ENCODE measurements at places on chromosomes 6 and 20.

GRCh38 chr6:3209114-3210023, 18.1 kb downstream of the TUBB2B start:
- peak; percentile 98 for DNase-seq

DNA sequence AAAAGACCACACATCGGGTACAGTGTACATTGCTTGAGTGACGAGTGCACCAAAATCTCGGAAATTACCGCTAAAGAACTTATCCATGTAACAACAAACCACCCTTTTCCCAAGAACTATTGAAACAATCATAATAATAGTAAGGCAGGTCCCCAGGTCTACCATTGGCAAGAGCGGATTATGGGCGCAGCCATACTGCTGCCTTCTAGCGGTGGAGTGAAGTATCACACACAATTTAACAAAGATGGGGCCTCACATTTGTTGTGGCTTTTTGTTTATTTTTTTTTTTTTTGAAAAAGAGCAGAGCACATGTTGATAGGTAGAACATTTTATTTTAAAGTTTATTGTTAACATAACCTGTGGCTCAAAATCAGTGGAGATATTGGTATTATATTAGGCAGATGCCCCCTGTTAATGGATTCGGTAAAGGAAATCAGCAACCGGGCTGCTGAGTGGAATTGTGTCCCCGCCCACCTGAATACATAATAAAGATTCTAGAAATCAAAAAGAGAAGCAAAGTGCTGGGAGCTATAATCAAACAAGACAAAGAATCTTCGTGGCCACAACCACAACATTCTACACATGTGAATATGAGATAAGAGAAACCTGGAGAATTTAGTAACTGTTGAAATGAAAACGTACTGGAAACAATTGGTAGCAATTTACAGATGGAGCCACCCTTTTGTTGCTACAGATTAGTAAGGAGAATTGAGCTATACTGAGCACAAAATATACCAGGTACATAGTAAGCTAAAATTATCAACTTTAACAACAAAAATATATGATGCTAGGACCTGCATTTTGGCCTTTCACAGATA, 94.2 kb upstream of the EXOC2 start:
- peak; percentile 7 for DNase-seq

- peak; percentile 42 for DNase-seq
Observed at GRCh38 chr6:46090115-46091079, 39.4 kb upstream of the ENPP4 start.

DNA sequence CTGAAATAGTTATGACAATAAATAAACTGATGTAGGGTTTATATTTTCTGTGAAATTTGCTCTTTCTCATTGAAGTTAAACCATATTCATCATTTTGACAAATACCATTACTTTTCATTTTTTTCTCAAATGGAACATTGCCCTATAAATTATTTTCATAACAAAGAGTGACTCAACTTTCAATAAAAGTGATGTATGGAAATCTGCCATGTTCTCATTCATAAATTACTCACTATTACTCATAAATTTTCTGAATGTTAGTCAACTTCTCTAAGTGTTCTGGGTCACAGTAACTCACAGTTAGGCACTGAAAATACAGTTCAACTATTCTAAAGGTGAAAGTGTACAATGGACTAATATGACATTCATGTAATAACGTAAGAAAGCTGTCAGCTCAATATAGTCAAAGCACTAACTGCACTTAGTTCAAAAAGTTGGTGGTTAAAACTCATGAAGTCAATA, 19.0 kb upstream of the STX11 start:
- DNase-seq = peak; percentile 17

DNA sequence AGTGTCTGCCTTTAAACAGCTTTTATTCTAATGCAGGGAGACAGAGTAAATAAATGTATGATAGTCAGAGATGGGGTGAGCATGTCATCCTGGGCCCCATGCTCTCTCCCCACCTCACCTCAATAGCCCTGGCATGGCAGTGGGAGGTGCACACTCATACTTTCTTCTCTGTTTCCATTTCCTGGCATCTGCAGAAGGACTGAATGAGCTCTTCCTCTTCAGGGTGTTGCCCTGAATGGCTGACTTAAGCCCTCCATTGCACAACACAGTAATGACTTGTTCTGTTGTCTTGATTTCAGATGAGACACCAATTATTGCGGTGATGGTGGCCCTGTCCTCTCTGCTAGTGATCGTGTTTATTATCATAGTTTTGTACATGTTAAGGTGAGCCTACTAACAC, 57.0 kb upstream of the GNRH2 start:
- DNase-seq = peak; percentile 68

- no peak for DNase-seq
Observed at GRCh38 chr20:16596991-16597390, 23.7 kb upstream of the KIF16B start.

- peak; percentile 2 for DNase-seq
Observed at GRCh38 chr6:117919775-117920729, 13.0 kb downstream of the SLC35F1 start.

DNA sequence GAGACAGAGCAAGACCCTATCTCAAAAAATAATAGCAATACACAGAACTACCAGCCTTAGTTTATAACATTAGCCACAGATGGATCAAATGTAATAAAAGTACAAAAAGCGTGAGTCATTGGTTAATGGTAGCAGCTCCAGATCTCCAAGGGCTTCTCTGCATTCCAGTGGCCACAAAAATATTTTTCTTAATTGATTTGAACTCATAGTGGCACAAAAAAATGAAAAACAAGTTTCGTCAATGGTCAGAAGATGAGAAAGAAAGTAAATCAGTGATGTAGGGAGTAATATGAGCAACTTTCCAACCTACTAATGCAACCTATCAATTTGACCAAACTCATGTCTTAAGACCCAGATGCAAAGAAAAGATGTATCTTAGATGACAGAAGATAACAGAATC, 79.6 kb downstream of the CEP57L1 start:
- peak; percentile 27 for DNase-seq

- no peak for DNase-seq
Observed at GRCh38 chr6:93801101-93801847, 381.9 kb upstream of the EPHA7 start.

GRCh38 chr6:133804265-133804664, 84.6 kb upstream of the TCF21 start:
- peak; percentile 84 for DNase-seq

GRCh38 chr6:121354764-121355163, 20.5 kb upstream of the TBC1D32 start:
- DNase-seq = no peak

- peak; percentile 21 for DNase-seq
Observed at GRCh38 chr6:37187321-37188022, 17.5 kb downstream of the PIM1 start.

DNA sequence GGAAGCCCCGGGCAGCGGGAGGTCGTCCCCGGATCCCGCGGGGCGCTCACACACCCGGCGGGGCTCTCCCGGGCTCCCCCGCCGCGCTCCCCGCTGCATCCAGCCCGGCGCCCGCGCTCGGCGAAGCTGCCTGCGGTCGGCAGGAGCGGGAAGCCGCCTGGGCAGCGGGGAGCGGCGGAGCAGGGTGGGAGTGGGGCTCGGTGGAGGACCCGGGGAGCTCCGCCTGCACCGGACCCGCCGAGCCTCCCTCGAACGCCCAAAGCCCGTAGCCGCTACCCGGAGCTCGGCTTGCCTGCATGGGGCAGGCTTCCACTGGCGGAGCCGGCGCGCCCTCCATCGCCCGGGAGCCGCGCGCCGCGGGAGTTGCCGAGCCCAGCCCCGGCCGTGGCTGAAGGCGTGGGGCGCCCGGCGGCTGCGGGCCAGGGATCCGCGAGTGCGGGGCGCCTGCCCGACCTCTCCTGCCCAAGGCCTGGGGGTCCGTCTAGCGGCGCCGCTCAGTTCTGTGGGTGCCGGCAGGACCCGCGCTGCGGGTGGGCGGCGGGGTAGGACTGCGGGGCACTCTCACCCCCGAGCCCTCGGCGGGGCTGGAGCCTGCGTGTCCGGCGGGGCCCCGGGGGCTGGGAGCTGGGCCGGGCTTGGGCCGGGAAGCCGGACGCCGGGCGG, 671 bp downstream of the CDH4 start:
- DNase-seq = peak; percentile 27

GRCh38 chr6:124260337-124260736, 456.7 kb downstream of the NKAIN2 start:
- DNase-seq = no peak

GRCh38 chr6:161374971-161375873, 101.4 kb upstream of the AGPAT4 start:
- no peak for DNase-seq

GRCh38 chr20:61356196-61356595, 104.1 kb downstream of the CDH4 start:
- no peak for DNase-seq

DNA sequence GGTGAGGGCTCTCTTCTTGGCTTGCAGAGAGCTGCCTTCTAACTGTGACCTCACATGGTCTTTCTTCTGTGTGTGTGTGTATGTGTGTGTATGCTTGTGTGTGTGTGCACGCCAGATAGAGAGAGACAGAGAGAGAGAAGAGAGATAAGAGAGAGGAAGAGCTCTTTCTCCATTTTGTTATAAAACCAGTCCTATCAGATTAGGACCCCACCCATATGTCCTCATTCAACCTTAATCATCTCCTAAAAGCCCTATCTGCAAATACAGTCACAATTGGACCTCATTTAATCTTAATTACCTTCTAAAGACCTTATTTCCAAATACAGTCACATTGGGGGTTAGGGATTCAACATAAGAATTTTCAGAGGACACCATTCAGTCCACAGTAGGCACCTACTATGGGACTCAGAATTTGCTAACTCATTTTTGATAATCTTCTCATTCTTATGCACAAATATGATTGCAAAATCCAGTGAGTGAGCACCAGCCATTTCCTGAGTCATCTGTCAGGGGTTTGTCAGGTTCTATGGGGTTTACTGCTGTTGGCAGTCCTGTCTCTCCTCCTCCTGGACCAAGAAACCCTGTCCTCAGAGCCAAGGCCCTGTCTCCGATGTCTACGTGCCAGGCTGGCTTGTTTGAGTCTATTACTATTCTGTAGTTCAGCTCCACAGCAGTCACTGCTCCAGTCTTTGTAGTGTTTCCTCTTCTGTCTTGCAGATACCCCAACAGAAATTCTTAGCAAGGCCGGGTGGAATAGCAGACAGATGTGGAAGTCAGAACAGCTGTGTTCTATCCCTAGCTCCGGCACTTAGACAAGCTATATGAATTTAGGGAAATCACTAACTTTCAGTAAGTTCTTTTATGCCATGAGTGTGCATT, 59.0 kb upstream of the FAM184A start:
- peak; percentile 85 for DNase-seq

GRCh38 chr20:53034899-53035298, 62.7 kb downstream of the TSHZ2 start:
- DNase-seq = no peak

DNA sequence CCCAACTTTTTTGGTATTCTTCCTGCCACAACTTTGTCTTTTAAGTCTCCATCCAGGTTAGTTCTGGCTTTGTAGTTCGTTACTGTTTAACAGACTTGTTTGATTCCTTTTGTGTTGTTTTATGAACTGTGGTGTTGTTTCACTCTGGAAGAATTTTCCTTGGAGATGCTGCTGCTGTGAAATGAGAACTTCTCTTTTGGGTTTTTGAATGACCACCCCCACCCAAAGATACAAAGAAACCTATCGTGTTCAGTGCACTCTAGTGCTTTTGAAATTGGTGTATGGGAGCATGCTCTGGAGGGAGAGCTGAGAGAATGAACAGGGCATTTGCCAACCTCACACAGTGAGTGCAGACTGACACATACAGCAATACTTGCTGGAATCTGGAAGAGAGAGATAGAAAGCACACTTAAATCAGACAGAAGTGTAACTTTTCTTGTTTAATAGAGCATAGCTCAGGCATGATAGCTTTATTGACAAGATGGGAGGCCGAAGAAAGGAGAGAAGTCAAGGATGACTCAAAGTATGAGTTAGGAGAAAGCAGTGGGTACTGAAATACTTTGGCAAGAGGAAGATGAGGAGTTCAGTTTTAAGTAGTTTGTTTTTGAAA, 293.1 kb downstream of the SOX4 start:
- DNase-seq = peak; percentile 67

- no peak for DNase-seq
Observed at GRCh38 chr6:107699697-107700325, 124.3 kb downstream of the SCML4 start.

DNA sequence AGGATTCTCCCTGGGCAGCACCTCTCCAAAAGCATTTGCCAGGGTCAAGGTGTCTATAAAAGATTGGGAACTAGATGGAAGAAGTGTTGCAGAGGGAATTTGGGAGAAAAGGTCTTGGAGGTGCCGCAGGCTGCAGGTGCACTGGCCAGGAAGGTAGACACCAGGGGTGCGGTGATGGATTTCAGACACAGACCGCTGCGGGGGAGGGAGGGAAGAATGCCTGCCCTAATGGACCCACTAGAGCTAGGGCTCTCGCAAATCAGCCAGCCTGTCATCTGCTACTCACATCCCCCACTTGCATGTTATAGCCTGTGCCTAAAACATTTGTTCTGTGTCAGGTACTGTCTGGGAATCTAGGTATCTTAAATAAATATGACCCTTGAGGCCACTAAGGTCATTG, 193.6 kb upstream of the SLC24A3 start:
- no peak for DNase-seq

- peak; percentile 95 for DNase-seq
Observed at GRCh38 chr6:90025523-90026061, 131.3 kb downstream of the GJA10 start.

DNA sequence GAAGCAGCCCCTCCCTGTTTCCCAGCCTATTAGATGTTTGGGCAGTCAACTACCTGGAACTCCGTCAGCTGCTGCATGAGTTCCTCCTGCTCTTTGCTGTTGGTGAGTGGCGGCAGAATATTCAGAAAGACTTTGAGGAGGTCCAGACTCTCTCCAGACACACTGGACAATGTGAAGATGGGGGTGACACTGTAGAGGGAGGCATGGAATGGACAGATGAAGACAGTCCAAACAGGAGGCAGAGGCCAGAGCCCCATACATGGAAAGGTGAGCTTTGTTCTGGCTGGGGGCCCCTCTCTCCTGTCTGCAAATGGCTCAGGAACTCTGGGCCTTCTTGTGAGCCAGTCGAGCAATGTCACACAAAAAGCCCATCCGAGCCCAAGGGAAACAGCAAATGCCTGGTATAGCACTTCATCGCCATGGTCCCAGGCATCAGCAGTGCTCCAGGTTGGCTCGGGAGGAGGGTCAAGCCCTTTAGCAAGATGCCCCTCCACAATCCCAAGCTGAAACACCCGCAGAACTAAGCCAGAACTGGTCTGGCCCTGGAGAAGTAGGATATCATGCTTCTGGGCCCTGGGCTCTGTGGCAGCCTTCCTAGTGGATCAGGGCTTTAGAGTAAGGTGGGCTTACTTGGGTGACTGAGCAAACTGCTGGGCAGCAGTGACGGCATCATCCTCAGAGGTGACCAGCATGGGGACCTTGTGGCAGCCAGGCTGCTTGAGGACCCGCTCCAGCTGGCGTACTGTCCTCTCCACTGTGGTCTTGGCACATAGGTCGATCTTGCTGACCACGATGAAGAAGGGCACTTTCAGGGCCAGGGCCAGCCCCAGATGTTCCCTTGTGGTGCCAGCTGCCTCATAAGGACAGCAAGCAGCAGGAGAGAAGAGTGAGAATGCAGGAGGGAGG, 4.9 kb downstream of the GTPBP2 start:
- DNase-seq = no peak
